Kidney (tissue), 22 donors: ENCODE measurements at places on chromosomes 12 and 14. TPM values are rescaled to one million over a fixed set of nuclear protein-coding genes. Genes with fewer than 3 reads are reported as not detected.

DNA sequence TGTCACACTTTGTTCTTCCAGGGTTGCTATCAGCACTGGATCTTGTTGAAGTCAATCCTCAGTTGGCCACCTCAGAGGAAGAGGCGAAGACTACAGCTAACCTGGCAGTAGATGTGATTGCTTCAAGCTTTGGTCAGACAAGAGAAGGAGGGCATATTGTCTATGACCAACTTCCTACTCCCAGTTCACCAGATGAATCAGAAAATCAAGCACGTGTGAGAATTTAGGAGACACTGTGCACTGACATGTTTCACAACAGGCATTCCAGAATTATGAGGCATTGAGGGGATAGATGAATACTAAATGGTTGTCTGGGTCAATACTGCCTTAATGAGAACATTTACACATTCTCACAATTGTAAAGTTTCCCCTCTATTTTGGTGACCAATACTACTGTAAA lies 23.7 kb downstream of the VTI1B start:
- DNase-seq = no peak

The DDX55 gene
- 20.3 TPM for total RNA-seq

- no peak for DNase-seq
Measured at GRCh38 chr14:44830371-44830770, 131.4 kb downstream of the KLHL28 start.

GRCh38 chr12:49260166-49260565 lies 4.7 kb upstream of the TUBA1C start:
- DNase-seq = no peak

GRCh38 chr14:69191340-69192111 lies at the start of gene EXD2:
Gene EXD2 (plus strand): TSS chr14:69191498. CDS start chr14:69209471, 17,973 bp downstream.
- peak; percentile 97 for DNase-seq

The ADAM20 gene
- 1.2 TPM for total RNA-seq

DNA sequence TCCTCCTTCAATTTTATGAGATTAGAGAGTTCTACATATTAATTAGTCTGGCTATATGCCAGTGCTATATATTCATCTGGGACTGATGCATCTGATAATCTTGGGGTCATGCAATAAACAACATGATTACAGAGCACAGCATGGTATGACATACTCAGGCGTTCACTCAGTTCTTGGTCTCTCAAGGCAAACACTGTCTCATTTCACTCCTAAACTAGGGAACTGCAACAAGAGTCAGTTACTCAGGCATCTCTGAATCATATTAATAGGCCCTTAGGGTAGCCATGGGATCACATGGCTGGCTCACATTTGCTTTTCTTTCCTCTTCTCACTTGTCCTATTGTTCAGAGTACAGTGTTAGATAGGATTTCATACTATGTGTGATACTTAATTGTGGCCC lies 91.8 kb upstream of the TMEM260 start:
- DNase-seq = no peak

GRCh38 chr12:124278389-124279101 lies 16.3 kb upstream of the RFLNA start:
- DNase-seq = peak; percentile 70

The LIN7A gene
- total RNA-seq = 9.7 TPM

DNA sequence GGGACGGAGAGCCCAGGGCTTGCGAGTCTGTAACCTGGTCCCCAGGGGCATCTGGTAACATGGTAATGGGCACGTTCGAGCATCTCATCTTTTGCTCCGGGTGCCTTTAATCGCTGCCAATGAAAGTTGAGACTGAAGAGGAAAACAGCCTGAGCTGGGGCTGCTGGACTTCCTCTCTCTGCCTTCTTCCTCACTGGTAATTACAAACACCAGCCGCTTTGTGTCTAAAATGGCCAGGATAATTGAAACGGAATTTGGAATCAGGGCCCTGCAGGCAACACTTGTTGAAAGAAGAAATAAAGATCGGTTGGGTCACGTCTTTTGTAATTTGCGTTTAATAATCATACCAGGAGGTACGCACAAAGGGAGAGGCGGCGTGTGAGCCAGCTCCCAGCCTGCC lies 51.5 kb upstream of the GPATCH2L start:
- DNase-seq = peak; percentile 74

- DNase-seq = no peak
Measured at GRCh38 chr14:105283899-105284298, 16.9 kb downstream of the BRF1 start.

GRCh38 chr12:132866251-132866828 lies 21.1 kb downstream of the CHFR start:
- no peak for DNase-seq

The NGB gene
- total RNA-seq = not detected

GRCh38 chr14:104865081-104865630 lies at the start of gene CEP170B:
Gene CEP170B (plus strand): TSS chr14:104865268. CDS start chr14:104868451, 3,183 bp downstream.
- DNase-seq = peak; percentile 13

The ACOT4 gene
- 3.1 TPM for total RNA-seq

The ASIC1 gene
- 1.6 TPM for total RNA-seq

- no peak for DNase-seq
Measured at GRCh38 chr12:68939505-68939904, 6.5 kb upstream of the CPM start.

The MIP gene
- total RNA-seq = not detected
